ENCODE measurements at places on chromosomes 12 and 14.

DNA sequence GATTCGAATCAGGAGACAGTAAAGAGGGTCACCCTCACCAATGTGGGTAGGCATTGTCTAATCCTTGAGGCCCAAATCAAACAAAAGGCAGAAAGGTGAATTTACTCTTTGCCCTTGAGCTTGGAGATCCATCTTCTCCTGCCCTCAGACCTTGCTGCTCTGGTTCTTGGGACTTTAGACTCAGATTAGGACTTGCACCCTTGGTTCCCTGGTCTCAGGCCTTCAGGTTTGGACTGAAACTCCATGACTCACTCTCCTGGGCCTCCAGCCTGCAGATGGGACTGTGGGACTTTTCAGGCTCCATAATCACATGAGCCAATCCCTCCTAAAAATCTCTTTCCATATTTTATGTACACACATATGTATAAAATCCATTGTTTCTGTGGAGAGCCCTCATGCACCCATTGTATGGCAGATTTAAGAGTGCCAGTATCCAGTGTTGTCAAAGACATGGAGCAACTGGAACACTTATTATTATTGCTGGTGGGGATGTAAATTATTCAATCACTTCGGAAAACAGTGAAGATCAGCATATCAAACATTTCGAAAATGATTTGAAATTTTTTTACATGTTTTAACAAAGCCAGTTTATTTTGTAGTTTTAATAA lies 48.7 kb downstream of the EID3 start:
- DNase-seq, result no peak

- no peak for DNase-seq
These were observed 147.8 kb upstream of the CPSF6 start for GRCh38 chr12:69091442-69092017.

GRCh38 chr12:46546634-46547273 lies 174.2 kb upstream of the SLC38A2 start:
- DNase-seq, result no peak

DNA sequence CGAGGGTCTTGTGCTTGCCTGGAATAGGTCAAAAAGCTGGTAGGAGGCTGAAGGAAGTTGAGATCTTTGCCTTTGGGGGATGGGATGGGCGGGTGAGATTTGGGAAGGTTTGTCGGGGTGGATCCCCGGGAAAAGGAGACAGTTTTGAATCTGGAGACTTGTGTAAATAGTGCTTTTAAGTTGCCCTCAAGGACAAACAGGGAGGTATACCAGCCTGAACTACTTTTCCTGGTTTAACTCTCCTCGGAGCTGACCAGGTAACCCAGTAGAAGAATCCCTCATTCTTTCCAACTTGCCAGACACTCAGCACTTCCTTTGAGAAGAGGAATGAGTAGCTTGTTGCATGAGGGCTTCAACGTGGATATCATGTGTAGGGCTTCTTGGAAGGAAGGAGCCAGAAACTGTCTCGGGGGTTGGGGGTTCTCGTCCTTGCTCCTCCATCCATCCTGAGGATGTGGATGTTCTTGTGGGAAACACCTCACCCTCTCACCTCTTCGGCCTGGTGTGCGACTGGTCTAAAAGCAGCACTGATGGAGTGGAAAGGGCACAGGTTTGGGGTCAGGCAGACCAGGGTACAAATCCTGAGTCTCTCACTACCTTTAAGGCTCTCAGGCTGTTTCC lies 1.9 kb downstream of the TEAD4 start:
- no peak for DNase-seq

GRCh38 chr12:11672256-11673191 lies 23.1 kb downstream of the ETV6 start:
- DNase-seq, result no peak

DNA sequence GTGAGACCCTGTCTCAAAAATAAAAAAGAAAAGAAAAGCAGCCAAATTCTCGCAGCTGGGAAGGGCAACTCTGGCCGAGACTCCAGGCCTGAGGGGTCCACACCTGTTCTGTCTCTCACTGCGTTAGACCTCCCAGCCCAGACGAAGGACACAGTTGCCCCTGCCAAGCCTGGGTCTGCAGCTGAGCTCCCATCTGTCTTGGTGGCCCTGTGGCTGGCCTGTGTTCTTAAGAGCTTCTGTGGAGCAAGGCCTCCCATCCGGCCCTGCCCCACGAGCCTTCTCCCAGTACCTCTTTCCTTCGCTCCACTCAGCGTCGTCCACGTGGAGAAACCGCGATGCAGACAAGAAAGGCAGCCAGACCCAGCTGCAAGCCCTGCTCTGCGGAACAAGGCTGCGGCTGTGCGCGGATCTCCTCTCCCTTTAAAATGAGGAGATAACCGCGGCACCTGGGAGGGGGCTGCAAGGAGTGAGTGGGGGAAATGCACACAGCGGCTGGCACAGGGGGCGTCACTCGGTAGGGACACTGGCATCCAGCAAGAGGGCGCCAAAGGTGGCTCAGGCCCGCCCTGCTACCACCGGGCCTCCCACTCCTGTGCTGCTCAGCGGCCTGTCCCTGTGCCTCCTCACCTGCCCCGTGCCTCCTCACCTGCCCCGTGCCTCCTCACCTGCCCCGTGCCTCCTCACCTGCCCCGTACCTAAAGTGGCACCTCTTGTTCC lies 42.4 kb downstream of the LRRC74A start:
- no peak for DNase-seq

- DNase-seq, result no peak
These were observed 1.8 kb downstream of the ISCA2 start for GRCh38 chr14:74495356-74495755.

DNA sequence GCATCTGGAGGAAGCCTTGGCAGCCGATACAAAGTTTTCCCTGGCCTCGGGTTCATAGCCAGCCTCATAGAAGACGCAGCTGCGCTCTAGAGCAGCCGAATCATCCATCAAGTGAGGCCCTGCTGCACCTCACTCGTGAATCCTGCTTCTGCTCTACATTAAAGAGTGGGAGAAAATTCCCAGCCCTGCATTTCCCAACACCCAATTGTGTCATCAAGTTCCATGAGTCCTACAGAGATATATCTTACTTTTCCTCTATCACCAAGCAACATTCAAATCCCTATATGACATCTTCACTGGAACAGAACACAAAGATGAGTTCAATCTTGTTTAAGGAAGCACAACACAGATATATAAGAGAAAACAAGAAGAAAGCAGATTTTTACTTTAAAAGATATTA lies 139.3 kb downstream of the TTC7B start:
- DNase-seq, result no peak

DNA sequence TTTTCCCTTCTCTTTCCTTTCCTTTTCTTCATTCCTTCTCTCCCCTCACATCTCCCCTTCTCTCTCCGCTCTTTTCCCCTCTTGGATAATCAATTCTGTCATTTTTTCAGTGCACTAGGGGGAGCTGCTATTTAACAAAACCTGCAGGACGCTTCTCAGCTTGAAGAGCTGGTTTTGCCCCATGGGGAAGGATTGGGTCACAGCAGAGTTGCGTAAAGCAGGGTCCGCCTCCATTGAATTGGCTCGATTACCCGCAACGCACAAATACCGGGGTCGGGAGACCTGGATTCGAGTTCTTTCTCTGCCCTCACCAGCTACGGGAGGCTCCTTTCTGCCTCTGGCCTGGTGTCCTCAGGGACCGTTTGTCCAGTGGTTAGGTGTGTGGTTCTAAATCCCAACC lies 42.1 kb upstream of the CHGA start:
- no peak for DNase-seq

- no peak for DNase-seq
These were observed 23.9 kb downstream of the STX2 start for GRCh38 chr12:130815028-130815741.

- no peak for DNase-seq
These were observed 7.9 kb downstream of the GSC start for GRCh38 chr14:94761997-94762377.

DNA sequence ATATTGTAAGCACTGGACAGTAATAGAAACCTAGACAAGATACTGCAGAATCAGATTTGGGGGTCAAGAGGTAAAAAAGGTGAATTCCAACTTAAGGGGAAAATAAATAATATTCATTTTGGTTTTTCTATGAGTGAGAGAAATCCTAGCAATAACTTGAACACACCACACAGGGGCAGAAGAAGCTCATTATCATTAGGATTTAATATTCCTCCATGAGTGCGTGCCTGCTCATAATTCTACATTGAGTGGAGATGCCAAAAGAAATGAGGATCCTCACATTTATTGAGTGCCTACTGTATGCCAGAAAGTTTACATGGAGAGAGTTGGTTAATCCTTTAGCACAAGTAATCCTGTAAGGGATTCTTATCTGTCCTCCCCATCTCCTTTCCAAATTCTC lies 40.5 kb upstream of the C14orf132 start:
- no peak for DNase-seq

DNA sequence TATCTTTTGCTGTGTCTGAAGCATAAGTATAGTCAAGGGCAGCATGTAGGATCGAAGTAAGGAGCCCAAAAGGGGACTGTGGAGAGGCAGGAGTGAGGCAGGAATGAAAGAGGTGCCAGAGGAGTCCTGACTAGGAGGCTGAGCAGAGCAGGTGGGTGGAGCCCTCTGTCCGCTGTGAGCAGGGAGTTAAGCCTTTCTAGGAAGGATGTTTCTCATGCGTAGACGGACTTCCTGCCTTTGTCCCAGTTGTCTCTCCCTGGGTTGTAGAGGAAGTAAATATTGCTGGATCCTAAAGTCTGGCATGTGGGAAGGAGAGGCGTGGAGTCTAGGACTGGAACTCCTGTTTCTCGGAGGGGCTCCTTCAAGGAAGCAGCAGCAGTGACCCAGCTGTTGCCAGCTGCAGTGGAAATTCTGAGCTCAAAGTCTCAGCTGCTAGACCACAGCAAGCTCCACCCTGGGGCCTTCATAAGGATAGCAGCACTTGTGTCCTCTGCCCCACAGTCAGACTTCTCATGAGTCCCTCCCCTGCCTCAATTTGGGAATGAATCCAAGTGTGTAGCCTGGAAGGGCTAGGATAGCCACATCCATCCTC lies 44.0 kb downstream of the RBMS2 start:
- DNase-seq, result peak; percentile 6

- no peak for DNase-seq
These were observed 87.3 kb downstream of the SUDS3 start for GRCh38 chr12:118463677-118464076.

- no peak for DNase-seq
These were observed 97.8 kb downstream of the DACT1 start for GRCh38 chr14:58735596-58735995.

DNA sequence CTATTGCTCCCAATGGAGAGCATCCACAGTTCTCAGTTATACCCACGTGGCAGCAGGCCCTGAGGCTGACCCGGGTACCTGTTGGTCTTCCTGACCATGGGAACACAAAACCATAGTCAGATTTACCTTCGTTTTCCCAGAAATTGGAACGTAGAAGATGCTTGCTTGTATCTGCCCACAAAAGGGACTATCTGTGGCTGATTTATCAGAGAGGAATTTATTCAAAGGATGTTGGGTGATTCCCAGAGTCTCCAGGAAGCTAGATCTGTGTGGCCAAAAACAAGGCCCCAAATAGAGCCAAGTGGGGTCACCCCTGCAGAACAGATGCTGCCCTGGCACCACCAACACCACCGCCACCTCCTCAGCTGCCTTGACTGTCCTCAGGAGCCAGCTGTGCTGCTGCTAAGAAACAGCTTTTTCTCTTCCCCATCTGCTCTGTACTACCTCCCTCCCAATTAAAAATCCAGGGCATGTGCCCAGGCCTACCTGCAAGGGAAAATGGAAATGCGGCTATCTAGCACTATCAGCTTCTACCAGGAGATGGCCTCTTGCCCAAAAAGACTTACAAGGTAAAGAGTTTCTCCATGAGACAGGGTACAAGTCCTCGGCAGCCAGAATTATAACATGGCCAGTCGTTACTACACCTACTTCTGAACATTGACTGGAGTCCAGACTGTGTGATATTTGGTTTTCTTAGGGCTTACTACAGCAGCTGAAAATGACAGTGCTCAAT lies 128.6 kb upstream of the PLEKHG7 start:
- DNase-seq, result no peak

DNA sequence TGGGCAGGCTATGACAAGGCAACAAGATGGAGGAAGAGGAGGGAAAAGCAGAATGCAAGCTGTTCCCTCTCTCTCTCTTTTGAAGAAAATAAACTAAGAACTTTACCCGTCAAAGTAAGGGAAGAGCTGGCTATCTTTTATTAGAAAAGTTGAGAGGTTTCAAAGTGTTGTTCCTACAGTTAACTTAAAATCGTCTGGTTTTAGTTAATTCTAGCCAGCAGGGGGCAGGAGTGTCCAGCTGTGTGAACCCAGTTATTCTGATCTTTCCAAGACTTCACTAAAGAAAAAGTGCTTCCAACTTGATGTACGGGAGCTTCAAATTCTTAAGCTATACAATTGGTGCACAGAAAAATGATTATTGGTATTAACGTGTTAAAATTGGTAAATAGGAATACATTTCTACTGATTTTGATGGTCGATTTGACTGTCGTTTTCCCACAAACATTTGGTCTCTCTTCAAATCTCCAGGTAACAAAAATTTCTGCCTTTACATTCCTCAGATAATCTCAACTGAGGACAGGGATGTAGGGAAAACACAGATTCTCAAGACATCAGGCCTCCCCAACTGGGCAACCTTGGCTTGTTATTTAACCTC lies 28.4 kb upstream of the MON2 start:
- no peak for DNase-seq

DNA sequence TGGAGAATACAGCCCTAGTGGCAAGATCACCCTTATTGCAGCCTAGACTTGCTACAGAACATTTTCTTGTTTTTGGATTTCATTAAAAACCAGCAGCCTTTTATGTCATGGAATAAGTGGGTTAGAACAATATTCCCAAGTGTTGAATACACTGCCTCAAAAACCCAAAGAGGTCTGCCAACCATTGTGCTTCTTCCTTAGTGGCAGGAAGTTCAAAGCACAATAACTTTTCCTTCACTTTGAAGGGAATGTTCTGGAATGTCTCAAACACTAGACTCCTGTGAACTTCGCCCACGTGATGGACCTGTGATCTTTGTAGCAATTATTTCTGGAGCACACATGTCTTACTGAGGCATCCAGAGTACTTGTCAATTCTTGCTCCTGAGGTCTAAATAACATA lies 8.5 kb downstream of the SLC17A8 start:
- DNase-seq, result no peak

DNA sequence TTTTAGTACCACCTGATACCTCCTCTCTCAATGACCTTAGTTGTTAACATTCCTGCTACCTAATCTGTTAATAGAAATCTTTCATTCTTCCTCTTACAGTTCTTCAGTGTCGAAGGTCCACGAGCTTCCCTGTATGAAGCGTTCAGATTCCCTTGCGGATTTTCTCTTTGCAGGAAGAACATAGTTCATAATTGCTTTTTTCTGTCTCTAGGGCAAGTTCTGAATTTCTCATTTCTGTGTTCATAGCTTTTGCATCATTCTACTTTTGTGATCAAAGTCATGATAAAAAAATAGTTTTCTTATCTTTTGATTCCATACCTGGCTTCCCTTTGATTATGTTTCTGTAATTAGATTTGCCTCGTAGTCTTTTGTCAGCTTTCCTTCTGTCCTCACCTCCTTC lies 94.9 kb downstream of the EML1 start:
- no peak for DNase-seq

- DNase-seq, result no peak
These were observed 88.7 kb upstream of the DHRS4 start for GRCh38 chr14:23864861-23865260.

DNA sequence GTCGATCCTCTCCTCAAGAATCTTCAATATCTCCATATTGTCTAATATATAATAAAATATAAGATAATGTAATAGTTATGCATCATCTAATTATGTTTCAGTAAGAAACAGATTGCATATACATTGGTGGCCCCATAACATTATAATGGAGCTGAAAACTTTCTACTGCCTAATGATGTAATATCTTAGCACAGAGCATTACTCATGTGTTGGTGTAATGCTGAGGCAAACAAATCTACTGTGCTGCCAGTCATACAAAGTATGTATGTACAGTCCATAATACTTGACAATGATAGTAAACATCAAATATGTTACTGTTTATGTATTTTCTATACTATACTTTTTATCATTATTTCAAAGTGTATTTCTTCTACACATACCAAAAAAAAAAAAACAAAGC lies 128.7 kb downstream of the CPNE8 start:
- DNase-seq, result no peak
